NCI-H524 treated with DMSO at 0.1 percent for 48 hours (cell line): ENCODE measurements at places on chromosomes 12 and 14.
A peak's percentile ranks its signal among the peaks of the same experiment; 100 is the strongest.

GRCh38 chr12:54156578-54156977 lies 32.2 kb downstream of the SMUG1 start:
- DNase-seq = peak; percentile 27

DNA sequence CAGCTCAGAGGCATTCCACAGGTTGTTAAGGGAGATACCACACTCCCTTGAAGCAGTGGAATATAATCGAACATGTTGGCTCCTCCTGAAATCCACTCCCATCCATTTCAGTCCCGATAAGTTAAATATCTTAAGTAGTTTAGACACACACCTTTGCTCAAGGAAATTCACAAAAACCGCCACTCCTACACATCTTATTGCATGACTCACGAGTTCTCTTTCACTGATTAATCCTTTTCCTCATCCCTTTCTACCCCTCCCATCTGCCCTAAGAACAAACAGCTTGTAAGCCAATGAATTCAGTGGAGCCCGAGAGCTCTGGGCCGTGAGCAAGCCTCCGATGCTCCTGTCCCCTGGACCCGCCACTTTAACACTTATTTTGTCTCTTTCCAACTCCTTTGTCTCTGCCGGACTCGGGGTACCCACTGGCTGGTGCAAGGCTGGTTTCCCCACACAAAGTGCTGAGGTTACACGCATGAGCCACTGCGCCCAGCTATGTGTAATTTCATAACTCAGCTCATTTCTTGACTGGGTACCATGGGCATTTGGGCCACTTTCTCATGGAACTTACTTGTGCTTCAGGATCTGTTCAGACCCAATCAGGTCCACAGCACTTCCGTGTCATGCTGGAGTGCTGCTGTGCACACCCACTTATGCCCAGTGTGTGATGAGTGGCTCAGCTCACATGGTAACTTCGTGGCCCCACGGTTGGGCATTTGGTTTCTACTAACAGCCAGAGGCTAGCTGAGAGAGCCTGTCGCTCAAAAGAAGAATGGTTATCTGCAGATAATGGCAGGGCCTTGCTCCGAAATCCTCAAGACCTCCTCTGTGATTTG lies 171.8 kb upstream of the ALG10B start:
- DNase-seq = no peak

DNA sequence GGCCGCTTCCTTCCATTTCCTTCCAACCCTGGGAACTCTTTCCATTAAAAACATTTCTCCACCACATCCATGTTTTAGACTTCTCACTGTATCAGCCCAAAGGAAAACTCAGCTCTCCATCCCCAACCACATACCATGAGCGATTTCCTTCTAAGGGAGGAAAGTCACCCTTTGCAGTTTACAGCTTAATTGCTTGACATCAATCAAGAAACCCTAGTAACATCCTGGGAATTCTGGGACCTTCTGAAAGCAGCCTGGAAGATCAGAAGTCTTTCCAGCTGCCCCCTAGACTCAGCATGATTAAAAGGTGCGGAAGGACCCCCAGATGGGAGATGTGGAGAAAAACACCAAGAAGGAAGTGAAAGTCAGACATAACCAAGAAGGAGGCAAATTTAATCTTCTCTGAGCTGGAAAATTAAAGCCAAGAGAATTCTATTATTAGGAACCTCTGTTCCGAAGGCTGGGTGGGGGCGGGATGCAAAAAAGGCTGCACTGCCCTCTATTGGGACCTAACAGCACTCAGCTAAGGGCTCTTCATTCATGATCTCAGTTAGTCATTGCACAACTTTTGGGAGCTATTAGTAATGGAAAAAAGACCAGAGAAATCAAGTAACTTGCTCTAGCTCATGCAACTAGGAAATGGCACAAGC lies 73.3 kb upstream of the PLXNC1 start:
- peak; percentile 1 for DNase-seq

GRCh38 chr14:106174206-106174605 lies 647.8 kb downstream of the TMEM121 start:
- DNase-seq = no peak

- no peak for DNase-seq
These were observed 16.8 kb downstream of the SCAF11 start for GRCh38 chr12:45973526-45973925.

- no peak for DNase-seq
These were observed 10.6 kb upstream of the ANO6 start for GRCh38 chr12:45205165-45205825.

DNA sequence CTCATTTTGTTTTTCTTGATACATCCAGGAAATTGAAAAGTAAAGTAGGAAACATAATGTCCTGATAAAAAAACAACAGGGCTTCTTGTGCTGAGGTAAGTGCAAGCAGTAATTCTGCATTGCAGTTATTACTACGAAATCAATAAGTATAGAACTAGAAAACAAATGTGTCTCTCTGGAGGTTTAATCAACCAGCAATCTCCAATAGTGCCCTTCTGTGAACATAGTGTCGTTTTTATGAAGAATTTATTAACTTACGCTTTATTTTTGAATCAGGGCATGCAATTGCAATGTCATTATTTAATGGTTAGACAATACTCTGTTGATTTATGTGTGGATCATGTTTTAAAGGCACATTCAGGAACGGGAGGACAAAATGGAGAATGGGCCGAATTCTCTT lies 494.1 kb upstream of the NOVA1 start:
- no peak for DNase-seq

DNA sequence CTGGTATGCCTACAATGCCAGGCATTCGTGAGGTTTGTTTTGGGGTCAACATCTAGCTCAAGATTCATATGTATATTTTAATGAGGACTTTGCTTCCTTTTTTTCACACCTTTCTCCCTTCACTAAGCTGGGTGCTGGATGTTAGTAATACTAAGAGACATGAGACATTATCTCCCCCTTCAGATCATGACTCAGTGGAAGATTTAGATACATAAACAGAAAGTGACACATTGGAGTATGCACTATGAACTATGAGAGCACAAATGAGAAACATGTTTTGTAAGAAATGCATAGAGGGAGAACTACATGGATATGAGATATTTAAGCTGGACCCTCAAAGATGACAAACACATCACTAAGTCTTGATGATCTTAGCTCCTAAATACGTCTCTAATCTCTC lies 286.3 kb downstream of the RPAP3 start:
- no peak for DNase-seq

GRCh38 chr12:104738331-104738730 lies 219.8 kb downstream of the SLC41A2 start:
- no peak for DNase-seq

GRCh38 chr12:57142727-57143126 lies 4.7 kb downstream of the LRP1-AS start:
- DNase-seq = no peak

DNA sequence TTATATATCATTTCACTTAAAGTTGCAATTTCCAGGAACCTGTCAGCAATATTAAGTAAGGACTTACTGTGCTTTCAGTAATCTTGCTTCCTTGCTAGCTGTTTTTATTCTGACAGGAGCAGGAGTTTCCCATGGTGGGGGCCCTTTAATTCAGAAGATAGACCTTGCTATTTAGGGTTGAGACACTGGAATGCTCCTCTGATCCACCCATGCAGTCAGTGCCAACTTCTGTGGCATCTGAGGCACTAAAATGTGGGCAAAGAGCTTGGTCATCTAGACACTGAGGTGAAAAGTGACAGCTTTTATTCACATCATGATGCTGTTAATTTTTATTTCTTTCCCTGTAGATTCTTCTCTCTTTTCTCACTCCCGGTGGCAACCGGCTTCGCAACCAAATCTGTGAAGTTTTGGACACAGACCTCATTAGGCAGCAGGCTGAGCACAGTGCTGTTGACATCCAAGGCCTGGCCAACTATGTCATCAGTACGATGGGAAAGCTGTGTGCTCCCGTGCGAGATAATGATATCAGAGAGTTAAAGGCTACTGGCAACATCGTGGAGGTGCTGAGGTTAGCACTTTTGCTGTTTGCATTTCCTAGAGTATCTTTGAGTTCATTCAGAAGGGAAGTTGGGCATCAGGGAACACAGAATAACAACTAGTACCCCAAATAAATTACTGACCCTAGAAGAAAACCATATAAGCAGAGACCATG lies 18.8 kb downstream of the TCP11L2 start:
- no peak for DNase-seq

- DNase-seq = no peak
These were observed 344.7 kb downstream of the NELL2 start for GRCh38 chr12:44531320-44531971.

- DNase-seq = no peak
These were observed 12.5 kb downstream of the ISM2 start for GRCh38 chr14:77485901-77486678.

GRCh38 chr12:89523843-89524540 lies 604 bp downstream of the GALNT4 start:
- no peak for DNase-seq

DNA sequence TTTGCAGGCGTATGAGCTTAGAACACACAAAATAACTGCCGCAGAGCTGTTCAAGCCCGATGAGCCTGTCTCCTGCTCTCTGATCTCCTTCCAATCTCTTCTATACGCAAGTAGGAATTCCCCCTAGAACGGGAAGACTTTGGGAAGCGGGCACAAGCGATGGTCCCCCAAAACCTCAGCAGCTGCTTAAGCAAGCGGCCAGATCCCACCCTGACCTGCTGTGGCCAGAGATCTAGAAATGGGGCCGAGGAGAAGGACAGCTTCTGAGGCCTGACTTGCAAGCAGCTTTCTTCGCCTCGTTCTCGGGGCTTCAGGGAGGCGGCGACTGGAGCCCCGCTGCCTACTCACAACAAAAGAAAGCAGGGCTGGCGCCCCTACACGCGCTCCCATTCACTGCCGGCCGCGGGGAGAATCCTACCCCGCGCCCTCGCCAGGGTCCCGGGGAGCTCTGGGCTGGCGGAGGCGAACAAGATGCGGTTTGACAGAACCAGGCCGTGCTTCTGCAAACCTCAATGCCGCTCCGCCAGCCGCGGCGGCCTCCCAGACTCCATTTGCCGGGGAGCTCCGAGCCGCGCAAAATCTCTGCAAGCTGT lies 922 bp downstream of the TBX5 start:
- DNase-seq = no peak

GRCh38 chr14:78836777-78837176 lies 666.6 kb downstream of the NRXN3 start:
- peak; percentile 79 for DNase-seq

GRCh38 chr12:113788020-113788856 lies 177.9 kb downstream of the RBM19 start:
- no peak for DNase-seq

GRCh38 chr12:92929983-92930382 lies 888 bp upstream of the EEA1 start:
- no peak for DNase-seq

DNA sequence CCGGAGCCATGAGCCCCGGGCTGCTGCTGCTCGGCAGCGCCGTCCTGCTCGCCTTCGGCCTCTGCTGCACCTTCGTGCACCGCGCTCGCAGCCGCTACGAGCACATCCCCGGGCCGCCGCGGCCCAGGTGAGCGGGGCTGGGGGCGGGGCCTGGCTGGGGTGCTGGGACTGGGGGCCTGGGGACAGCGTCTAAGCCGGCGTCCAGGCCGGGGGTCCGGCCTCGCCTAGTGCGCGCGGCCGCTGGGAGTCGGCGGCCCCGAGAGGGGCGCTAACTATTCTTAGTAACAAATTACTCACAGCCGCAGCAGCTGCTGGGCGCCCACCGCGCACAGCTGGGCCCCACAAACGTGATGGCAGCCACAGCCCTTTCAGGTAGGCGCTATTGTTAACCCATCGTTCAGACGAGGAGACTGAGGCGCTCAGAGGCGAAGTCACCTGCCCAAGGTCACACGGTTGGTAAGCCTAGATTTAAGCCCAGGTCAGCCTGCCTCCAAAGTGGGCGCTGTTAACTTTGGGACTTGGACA lies 374 bp downstream of the CYP46A1 start:
- no peak for DNase-seq

DNA sequence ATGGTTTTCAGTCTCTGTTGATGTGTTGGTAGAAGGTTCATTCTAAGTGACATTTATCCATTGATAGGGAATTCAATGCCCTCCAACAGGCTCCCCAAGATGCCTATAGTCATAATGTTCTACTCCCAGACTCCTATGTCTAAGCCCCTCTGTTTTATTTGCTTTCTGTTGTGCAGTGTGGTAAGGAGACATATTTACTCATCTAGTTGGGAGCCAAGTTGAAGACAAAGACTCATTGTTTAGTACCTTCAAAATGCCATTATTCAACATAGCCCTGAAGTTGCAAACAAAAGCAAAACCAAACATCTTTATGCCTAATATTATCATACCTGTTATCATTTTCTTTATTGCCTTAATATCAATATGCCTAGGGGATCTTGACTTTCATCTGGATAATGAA lies 302.1 kb downstream of the RMST start:
- DNase-seq = no peak

DNA sequence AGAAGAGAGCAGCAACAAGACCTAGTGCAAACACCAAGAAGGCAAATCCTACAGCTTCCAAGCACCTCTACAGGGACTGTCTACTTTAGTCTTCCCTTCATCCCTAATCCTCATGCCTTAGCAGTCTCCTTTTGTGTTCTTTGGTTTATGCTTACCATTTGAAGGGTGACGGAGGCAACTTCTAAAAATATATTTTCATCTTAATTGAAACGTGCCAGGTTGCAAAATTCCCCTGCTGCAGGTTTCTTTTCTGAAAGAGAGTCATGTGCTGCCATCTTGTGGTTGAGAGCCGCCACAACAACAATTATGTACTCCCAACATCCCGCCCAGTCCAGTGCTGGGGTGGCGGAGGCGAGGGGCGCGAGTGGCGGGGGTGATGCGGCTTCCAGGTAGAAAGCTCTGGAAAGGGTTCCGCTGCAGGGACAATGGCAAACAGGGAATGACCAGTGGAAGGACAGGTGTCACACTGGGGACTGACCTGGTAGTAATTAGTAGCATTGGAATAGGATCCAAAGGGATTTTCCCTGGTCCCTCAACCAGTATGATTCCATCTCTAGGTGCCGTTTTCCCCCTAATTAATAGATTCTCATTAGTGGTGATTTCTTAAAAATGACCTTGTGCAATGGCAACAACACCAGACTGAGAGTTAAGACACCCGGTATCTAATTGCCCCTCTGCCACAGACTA lies 80.3 kb upstream of the GNG2 start:
- no peak for DNase-seq

DNA sequence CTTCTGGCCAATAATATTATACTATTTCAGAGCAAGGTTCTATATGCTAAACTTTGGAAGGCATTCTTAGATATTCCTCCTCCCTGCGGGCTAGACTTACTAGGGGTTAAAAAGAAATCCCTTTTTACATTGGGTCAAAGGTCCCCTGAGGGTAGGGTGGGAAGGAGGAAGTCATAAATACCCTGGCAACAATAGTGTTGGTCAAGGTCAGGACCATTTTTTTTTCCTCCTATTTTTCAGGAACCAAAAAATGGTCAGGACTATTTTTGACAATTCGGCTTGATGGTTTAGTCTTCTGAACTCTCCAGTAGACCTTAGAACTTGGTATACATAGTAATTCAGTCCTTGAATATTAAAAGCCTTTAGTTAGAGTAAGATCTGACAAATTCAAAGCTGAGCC lies 4.5 kb upstream of the NANOG start:
- no peak for DNase-seq

DNA sequence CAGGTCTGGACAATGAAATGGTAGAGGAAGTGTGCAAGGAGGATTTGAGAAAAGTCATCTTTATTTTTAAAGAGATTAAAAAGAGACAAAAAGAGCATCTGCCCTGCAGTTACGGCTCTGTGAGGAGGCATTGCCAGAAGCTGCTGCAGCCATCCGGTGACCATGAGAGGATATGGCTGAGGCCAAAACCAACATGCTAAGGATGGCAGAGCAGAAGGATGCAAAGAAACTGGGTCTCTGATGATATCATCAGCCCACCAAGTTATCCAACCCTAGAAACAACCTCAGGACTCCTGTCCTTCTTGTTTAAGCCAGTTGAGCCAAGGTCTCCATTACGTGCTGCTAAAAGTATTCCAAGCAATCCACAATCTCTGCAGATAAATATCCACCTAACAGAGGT lies 48.0 kb upstream of the CCND2 start:
- no peak for DNase-seq

GRCh38 chr14:51479584-51480325 lies 172.0 kb upstream of the FRMD6 start:
- no peak for DNase-seq
